ENCODE measurements at places on chromosomes 4 and X. TPM values are rescaled to one million over a fixed set of nuclear protein-coding genes. Genes with fewer than 3 reads are reported as not detected.
A peak's percentile ranks its signal among the peaks of the same experiment; 100 is the strongest.

Gene TRIM2
- total RNA-seq = 0.20 TPM

Gene SSX3
- total RNA-seq = not detected

Gene DMP1
- total RNA-seq = not detected

Gene C4orf51
- not detected for total RNA-seq

GRCh38 chrX:78693536-78693935, 34.4 kb upstream of the RTL3 start:
- DNase-seq = no peak
- H3K27ac ChIP-seq = no peak overlapping the region
- H3K4me3 ChIP-seq = no peak overlapping the region
- H3K36me3 ChIP-seq = no peaks in the 10 kb centered on the region
- H3K4me1 ChIP-seq = no peaks in the 10 kb centered on the region
- no peaks in the 10 kb centered on the region for H3K27me3 ChIP-seq

DNA sequence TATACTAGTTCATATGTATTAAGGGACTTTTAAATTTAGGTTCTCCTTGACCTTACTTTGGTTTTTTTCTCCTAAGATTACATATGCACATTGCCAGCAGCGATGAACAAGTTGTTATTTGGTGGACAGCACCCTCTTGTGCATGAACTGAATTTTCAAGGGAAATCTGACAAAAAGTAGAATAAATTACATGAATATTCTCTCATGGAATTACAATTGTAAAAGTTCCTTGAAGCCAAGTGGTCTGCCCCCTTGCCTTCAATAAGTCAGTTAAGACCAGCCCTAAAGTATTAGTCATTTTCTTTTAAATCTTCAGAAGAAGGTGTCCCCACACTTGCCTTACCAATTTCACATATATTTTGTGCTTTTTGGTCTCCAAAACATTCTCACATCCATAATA, 30.7 kb upstream of the SMARCA5 start:
- H3K4me1 ChIP-seq = no peaks in the 10 kb centered on the region
- no peaks in the 10 kb centered on the region for H3K36me3 ChIP-seq
- peaks cover 15% of the 10 kb centered on the region for H3K27me3 ChIP-seq

GRCh38 chr4:48275247-48275646, 5.6 kb upstream of the TEC start:
- peaks cover 4% of the 10 kb centered on the region for H3K27me3 ChIP-seq
- H3K4me3 ChIP-seq = no peak overlapping the region
- no peak overlapping the region for H3K27ac ChIP-seq
- no peaks in the 10 kb centered on the region for H3K36me3 ChIP-seq
- peaks cover 14% of the 10 kb centered on the region for H3K4me1 ChIP-seq

DNA sequence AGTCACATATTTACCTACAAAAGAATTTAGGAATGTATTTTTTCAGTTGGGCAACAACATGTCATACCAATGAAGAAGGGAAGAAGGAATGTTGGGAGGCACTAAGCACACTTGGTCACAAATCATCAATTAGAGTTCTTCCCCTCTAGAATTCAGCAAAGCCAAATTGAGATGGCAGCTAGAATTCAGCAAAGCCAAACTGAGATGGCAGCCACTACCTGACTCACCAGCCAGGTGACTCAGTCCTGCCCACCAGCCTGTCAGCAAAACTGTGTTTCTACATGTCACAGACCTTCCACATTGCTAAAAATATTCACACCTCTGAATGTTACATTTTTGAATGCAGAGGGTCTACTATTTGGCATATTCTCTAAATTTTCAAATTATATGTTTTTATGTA, 63.2 kb upstream of the NOCT start:
- H3K27me3 ChIP-seq = no peaks in the 10 kb centered on the region
- H3K4me3 ChIP-seq = no peak overlapping the region
- no peaks in the 10 kb centered on the region for H3K4me1 ChIP-seq

GRCh38 chr4:122003335-122003734, 51.5 kb upstream of the TRPC3 start:
- no peak overlapping the region for H3K27ac ChIP-seq
- peaks cover 17% of the 10 kb centered on the region for H3K27me3 ChIP-seq
- H3K36me3 ChIP-seq = no peaks in the 10 kb centered on the region
- peaks cover 7% of the 10 kb centered on the region for H3K4me1 ChIP-seq

DNA sequence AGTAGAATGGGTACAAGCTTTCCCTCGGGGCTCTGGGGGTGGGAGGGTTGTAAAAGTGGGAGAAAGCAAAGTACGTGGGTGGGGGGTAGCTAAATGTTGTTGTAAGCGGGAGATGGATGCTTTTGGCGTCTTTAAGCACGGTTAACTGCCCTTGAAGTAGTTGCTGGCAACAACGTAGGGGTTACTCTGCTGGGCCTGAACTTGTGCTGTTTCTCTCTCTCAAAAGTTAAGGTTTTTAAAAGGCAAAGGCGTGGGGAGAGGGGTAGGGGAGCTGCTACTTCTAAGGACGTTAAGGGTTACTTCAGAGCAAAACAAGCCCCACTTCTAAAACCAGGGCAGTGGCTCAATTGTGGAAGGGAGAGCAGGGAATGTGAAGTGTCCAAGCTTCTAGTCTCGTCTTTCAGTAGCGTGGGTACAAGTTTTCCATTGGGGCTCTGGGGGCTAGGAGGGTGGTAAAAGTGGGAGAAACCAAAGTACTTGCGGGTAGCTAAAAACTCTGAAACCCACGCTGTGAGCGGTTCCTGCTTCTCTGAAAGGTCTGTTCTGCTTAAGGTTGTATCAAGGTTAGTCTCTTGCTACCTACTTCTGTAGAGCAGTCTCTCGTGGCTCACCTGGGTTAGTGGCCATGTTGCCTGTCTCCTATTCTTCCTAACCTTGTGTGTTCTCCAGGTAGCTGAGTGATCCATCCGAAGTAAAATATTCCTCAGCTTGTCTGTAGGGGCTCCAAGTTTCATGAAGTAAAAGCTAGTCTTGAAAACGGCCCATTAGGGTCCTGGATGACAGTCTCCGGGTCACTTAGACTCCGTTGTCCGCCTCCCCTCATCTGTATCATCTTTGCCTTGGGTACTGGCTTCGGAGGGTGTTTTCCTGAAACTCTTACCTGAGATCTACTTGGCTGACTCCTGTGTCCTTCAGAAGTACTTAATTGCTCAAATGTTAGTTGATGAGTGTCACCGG, 1.7 kb upstream of the WDR1 start:
- peaks cover 28% of the 10 kb centered on the region for H3K36me3 ChIP-seq
- peak; percentile 26 for DNase-seq
- peaks cover 65% of the 10 kb centered on the region for H3K4me1 ChIP-seq
- H3K27ac ChIP-seq = peak overlapping the region; percentile 98

DNA sequence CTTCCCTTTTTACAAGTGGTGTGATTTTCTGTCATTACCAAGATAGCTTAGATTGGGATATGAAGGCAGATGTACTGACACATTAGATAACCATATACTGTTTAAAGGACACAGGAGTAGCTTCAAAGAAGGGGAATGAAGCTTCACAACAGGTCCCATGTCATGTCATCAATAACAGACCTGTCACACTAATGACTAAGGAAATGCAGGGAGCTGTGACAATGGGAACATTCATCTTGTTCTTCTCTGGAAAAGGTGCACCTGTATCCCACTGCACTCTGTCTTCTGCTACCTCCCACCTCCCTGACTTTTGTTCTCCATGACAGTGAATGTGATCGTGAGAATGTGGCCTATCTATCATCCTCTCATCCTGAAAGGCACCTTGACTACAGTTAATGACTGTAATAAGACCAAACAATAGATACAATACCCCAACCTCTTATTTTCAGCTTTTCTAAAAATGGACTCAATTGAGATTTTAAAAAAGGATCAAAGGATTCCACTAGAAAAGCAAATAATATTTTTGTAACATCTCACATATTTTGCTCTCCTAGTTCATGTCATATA, 472.5 kb downstream of the STPG2 start:
- H3K4me1 ChIP-seq = no peaks in the 10 kb centered on the region
- H3K36me3 ChIP-seq = no peaks in the 10 kb centered on the region
- no peaks in the 10 kb centered on the region for H3K27me3 ChIP-seq

GRCh38 chrX:96403446-96403845, 281.2 kb upstream of the DIAPH2 start:
- H3K27me3 ChIP-seq = no peaks in the 10 kb centered on the region
- H3K4me3 ChIP-seq = no peak overlapping the region
- no peak overlapping the region for H3K27ac ChIP-seq
- no peaks in the 10 kb centered on the region for H3K4me1 ChIP-seq

DNA sequence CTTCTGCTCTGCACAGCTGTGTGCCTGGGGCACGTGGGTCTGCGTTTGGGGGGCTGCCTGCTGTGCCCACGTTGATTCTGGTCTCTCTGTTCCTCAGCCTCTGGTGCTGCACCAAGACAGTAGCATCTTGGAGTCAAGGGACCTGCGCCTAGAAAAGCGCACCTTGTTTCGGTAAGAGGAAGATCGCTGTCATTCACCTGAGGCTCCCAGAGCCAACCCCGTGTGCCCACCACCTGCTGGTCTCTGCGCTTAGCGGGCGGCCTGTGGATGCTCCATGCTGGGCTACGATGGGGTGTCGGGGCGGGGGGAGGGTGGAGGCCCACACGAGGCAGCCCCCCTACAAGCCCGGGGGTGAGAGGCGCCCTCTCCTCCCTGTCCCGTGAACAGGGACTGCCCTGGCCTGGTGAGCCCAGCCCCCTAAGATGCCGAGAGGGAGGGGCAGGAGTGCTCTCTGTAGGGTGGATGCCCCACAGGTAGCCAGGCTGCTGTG, 18.9 kb upstream of the HGFAC start:
- H3K27me3 ChIP-seq = no peaks in the 10 kb centered on the region
- no peak overlapping the region for H3K4me3 ChIP-seq
- no peaks in the 10 kb centered on the region for H3K4me1 ChIP-seq
- no peaks in the 10 kb centered on the region for H3K36me3 ChIP-seq

DNA sequence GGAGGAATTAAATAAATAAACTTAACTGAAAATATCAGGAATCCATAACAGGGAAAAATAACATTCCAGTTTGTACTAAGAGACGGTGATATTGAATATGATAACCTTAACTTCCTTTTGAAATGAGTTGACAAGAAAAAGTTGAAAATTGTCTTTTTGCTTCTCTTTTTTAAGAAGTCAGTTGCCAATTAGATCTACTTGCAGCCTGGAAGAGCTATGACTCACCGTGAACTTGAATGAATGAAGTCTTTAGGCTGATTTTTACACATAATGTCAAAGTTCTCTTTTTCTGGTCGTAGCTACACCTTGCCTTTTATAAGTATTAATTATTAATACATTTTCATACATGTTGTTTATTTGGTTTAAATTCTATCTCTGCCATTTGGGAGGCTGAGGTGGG, 94.4 kb upstream of the HPGD start:
- H3K27ac ChIP-seq = no peak overlapping the region
- H3K36me3 ChIP-seq = no peaks in the 10 kb centered on the region
- no peaks in the 10 kb centered on the region for H3K27me3 ChIP-seq
- H3K4me1 ChIP-seq = no peaks in the 10 kb centered on the region
- H3K4me3 ChIP-seq = no peak overlapping the region
- no peak for DNase-seq

- H3K4me3 ChIP-seq = no peak overlapping the region
- H3K4me1 ChIP-seq = no peaks in the 10 kb centered on the region
- H3K27me3 ChIP-seq = peaks cover 3% of the 10 kb centered on the region
These were observed 374.7 kb downstream of the ANKRD50 start for GRCh38 chr4:124337874-124338273.

GRCh38 chr4:11455201-11455835, 26.6 kb upstream of the HS3ST1 start:
- H3K27ac ChIP-seq = no peak overlapping the region
- H3K36me3 ChIP-seq = no peaks in the 10 kb centered on the region
- no peak overlapping the region for H3K4me3 ChIP-seq
- H3K4me1 ChIP-seq = peaks cover 3% of the 10 kb centered on the region

DNA sequence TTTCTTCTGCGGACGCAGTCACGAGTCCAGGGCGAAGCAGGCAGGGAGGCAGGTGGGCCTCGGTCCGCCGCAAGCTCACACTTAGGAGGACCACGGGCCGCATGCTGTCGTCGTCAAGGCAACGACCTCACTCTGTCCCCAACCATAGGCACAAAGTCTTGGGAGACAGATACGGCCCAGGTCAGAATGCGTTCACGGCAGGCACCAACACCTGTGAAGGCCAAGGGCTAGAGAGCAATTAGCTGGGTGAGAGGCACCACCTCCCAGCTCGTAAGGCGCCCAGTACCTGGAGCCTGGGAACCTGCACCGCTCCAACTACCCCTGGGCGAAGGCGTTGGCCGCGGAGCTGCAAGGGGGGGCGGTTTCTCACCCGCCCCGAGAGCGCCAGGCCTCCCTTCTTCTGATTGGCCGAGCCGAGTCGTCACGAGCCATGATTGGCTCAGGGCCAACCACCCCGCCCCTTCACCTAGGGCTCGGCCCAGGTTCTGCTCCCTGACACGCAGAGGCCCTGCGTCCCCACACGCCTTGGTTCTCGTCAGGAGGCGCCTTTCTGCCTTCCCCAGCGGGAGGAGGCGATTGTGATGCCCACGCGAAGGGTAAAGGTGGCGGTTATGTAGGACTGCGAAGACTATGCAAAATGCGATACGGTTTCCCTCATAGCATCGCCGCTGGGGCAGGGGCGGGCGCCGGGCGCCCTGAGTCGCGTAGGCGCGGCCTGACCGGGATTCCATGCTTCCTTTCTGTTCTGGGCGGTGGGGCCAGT, at the start of gene CDKL2:
CDKL2 (minus strand) TSS at position 355 of the 763 bp plus-strand sequence. CDS start 4,540 bp downstream, outside the sequence.
- H3K27me3 ChIP-seq = peaks cover 4% of the 10 kb centered on the region
- no peaks in the 10 kb centered on the region for H3K36me3 ChIP-seq
- peak within 1 kb of the TSS; percentile 81 for H3K27ac ChIP-seq
- peak within 1 kb of the TSS; percentile 74 for H3K4me3 ChIP-seq

DNA sequence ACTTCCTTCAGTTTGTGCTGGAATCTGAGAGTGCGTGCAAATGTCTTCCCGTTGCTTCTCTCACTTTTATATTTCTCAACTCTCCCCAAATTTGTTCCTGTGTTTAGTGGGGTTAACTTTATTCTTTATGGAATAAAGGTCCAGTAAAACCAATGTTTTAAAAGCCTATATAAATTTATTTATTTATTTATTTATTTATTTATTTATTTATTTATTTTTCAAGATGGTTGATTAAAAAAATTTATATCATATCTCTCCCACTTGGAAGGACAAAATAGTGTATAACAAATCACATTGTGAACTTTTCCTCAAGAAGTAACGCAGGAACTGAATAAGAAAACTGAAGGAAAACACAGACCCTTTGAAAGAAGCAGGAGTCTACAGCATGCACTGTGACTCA, 95.3 kb upstream of the ITM2A start:
- peaks cover 3% of the 10 kb centered on the region for H3K27me3 ChIP-seq
- no peak for DNase-seq
- H3K4me1 ChIP-seq = no peaks in the 10 kb centered on the region
- H3K36me3 ChIP-seq = no peaks in the 10 kb centered on the region

DNA sequence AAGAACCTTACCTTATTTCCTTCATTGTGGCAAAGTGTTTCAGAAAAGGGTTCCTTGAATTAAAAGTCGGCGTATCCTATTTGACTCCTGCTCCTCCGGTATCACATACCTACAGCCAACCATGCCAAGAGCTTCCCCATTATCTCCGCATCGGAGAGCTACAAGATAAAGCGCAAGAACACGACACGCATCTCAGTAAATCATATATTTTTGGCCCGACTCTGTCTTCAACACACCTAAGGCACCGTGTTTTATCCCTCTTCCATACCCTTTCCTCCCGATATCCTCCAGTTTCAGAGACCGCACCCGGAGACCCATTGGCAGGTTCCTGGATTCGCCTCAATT, 497 bp upstream of the THAP9 start:
- peaks cover 23% of the 10 kb centered on the region for H3K4me1 ChIP-seq
- no peak overlapping the region for H3K4me3 ChIP-seq
- H3K27me3 ChIP-seq = no peaks in the 10 kb centered on the region
- peaks cover 22% of the 10 kb centered on the region for H3K36me3 ChIP-seq

Measured in activated CD4-positive, alpha-beta T cell treated with anti-CD3 and anti-CD28 coated beads, Interleukin-2, amount 10 ng/mL, durations not matched to agents 7 days and 5 days (primary cell).